ENCODE measurements at places on chromosomes 16 and 17.

DNA sequence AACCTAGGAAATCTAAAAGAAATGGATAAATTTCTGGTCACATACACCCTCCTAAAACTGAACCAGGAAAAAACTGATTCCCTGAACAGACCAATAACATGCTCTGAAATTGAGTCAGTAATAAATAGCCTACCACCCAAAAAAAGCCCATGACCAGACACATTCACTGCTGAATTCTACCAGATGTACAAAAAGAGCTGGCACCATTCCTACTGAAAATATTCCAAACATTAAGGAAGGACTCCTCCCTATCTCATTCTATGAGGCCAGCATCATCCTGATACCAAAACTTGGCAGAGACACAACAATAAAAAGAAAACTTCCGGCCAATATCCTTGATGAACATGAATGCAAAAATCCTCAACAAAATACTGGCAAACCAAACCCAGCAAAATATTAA, 52.9 kb downstream of the TTC19 start:
- DNase-seq = no peak

- DNase-seq = no peak
These were observed 32.6 kb downstream of the FAM20A start for GRCh38 chr17:68568581-68568980.

DNA sequence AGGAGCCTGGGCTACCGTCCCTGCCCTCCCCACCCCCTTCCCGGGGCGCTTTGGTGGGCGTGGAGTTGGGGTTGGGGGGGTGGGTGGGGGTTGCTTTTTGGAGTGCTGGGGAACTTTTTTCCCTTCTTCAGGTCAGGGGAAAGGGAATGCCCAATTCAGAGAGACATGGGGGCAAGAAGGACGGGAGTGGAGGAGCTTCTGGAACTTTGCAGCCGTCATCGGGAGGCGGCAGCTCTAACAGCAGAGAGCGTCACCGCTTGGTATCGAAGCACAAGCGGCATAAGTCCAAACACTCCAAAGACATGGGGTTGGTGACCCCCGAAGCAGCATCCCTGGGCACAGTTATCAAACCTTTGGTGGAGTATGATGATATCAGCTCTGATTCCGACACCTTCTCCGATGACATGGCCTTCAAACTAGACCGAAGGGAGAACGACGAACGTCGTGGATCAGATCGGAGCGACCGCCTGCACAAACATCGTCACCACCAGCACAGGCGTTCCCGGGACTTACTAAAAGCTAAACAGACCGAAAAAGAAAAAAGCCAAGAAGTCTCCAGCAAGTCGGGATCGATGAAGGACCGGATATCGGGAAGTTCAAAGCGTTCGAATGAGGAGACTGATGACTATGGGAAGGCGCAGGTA, 762 bp downstream of the CDK12 start:
- no peak for DNase-seq

GRCh38 chr17:2235792-2236366, 67.7 kb downstream of the SMG6 start:
- no peak for DNase-seq

GRCh38 chr17:32523827-32524552, 37.2 kb downstream of the CDK5R1 start:
- no peak for DNase-seq

- DNase-seq = no peak
These were observed 7.1 kb downstream of the POLDIP2 start for GRCh38 chr17:28350271-28350670.

- DNase-seq = no peak
These were observed 18.0 kb downstream of the KCTD2 start for GRCh38 chr17:75064867-75065561.

DNA sequence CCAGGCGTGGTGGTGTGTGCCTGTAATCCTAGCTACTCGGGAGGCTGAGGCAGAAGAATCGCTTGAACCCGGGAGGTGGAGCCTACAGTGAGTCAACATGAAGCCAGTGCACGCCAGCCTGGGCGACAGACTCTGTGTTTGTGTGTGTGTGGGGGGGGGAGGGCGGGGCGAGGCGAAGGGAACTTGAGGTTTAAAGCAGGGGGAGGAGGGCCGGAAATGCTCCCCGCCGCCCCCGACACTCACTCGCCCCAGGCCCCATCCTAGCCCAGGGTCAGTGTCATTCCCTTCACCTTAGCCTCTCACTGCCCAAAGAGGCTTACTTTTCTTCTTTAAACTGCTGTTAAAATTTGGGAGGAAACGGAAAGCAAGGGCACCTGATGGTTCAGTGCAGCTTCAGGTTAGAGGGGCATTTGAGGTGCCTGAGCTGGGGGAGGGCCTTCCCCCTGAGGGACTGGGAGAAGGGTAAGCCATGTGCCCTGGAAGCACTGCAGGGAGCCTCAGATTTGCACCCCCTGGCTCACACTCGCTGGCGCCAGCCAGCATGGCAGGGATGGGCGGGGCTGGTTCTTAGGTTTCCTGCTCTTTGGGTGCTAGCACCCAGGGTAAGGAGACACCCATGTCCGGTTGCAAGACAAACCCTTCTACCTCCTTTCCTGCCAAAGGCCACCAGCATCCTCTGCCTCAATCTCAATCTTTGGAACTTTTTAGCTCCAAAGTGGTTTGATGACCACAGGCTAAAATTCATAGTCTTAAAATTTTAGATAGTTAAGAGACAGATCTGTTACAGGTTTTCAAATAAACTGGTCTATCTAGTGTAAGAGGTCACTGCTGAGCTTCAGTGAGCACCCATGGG, 2.2 kb upstream of the LIMD2 start:
- no peak for DNase-seq

DNA sequence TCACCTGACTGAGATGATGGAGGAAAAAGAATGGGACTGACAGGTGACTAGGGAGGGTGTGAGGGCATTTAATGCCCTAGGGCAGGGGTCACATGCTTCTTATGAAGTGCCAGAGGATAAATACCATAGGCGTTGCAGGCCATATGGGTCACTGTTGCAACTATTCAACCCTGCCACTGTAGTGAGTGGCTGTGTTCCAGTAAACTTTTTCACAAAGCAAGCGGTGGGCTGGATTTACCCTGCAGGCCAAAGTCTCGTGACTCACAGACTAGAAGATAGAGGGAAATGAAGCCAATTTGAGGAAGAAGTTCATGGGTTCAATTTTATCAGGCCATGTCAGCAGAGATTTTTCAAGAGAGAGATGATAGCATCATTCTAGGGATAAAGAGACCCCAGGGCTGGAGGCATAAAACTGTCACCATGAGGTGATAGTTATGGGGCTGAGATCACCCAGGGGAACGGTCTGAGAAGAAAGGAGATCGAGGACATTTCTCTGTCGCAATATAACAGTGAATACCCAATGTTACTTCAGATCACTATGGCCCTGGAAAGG, 8.6 kb downstream of the ARHGAP17 start:
- no peak for DNase-seq

- no peak for DNase-seq
These were observed 762 bp downstream of the PYCARD start for GRCh38 chr16:31201582-31202413.

Measured in hypothalamus (tissue), 51 donors.